Fibroblast of lung (primary cell): ENCODE measurements at places on chromosomes 13 and 19.

- DNase-seq: no peak
Observed at GRCh38 chr19:4083677-4084546, 17.2 kb upstream of the ZBTB7A start.

- no peak for DNase-seq
Observed at GRCh38 chr13:109761695-109762094, 24.7 kb downstream of the IRS2 start.

- peak; percentile 43 for DNase-seq
Observed at GRCh38 chr19:48997972-48998371, 4.3 kb downstream of the RUVBL2 start.

- DNase-seq: no peak
Observed at GRCh38 chr19:18317961-18318800, 4.7 kb downstream of the LSM4 start.

GRCh38 chr13:74056801-74057542 is 77.2 kb downstream of the KLF12 start:
- no peak for DNase-seq

- DNase-seq: no peak
Observed at GRCh38 chr13:112733661-112734379, 44.0 kb downstream of the ATP11A start.

DNA sequence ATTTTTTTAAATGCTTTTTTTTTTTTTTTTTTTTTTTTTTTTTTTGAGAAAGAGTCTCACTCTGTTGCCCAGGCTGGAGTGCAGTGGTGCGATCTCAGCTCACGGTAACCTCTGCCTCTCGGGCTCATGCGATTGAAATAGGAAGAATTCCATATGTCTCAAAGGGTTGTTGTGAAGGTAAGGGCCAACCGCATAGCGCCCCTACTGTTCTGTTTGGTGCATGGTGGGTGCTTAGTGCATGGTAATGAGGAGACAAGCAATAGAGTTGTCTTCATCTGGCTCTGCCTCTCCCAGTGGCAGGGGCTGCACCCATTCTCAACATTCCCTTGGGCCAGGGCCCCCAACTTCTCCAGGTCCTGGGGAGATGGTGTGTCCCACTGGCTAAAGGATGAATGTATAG is 68.7 kb downstream of the RASL11A start:
- peak; percentile 61 for DNase-seq

- DNase-seq: peak; percentile 35
Observed at GRCh38 chr19:55319785-55320184, 5.4 kb downstream of the TMEM150B start.

DNA sequence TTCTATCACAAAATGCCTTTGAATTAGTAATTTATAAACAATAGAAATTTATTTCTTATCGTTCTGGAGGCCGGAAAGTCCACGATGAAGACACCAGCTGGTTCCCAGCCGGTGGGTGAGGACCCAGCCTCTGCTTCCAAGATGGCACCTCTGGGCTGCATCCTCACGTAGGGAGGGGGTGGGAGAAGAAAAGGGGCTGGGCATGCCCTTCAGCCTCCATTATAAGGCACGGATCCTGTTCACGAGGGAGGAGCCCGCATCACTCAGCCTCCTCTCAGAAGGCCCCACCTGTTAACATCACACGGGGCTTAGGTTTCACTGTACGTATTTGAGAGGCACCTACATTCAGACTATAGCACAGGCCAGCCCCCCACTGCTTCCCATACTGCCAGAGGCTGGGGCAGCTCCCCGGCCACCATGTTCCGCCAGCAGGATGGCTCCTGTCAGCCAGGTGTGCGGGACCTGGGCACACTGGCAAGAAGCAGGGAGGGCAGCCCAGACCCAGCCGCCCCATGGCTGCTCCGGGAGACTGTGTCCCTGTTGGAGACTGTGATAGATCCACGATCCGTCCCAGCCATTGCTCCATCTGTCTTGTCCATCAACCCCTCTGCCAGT is 131.6 kb downstream of the SOX1 start:
- no peak for DNase-seq

DNA sequence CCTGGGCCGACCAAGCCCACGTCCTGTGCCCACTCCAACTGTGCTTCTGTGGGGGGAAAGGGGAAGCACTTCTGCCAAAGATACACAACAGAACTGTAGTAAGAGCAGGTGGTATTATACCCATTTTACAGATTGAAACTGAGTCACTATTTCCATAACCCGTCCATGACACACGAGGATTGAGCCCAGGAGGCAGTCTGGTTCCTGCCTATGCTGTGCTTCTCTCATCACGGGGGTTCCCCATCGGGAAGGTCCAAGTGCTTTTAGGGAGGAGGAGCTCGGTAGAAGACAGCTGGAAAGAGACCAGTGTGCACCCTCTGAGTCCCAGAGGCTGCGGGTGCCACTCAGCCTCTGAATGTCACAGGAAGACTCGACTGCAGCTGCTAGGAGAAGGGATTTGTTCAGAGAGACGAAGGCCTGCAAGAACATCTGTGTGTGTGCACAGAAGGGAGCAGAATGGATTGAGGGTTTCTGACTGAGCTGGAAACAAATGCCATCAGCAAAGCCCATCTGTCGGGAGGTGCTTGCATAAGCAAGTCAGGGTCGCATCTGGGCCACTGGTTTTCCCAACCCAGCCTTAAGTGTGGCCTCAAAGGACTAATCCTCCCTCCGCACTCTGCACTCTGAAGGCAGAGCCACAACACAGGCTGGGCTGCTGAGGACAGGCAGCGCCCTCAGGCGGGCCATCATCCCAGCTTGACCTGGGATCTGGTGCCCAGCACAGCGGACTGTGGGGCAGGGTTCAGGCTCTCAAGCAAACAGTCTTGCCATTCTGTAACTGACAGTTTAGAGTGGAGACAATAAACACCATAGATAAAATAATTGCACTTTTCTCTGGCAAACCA is 150.0 kb downstream of the DPF1 start:
- peak; percentile 43 for DNase-seq

GRCh38 chr19:7909471-7910067 is 5.1 kb upstream of the TGFBR3L start:
- no peak for DNase-seq

GRCh38 chr13:29935309-29935981 is 85.0 kb upstream of the UBL3 start:
- DNase-seq: no peak

- no peak for DNase-seq
Observed at GRCh38 chr19:55273978-55274707, 5.8 kb downstream of the HSPBP1 start.

- DNase-seq: peak; percentile 39
Observed at GRCh38 chr13:73717632-73718031, 416.6 kb downstream of the KLF12 start.

DNA sequence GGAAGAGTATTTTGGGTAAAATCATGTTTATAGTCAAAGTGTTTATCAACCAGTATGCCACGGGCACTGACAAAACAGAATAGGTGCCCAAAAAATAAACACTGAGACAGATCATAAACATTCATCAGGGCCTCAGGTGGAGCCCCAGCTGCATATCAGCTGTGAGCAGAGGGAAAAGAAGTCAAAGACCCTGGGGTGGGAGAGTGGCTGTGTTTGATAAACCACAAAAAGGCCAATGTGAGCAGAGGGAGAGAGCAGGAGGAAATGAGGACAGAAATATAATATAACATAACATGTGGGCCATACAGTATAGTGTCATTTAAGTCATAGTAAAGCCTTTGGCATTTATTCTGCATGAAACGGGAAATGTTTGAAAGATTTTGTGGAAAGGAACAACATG is 10.0 kb upstream of the EPSTI1 start:
- no peak for DNase-seq

- DNase-seq: no peak
Observed at GRCh38 chr13:29513002-29513980, 82.2 kb downstream of the SLC7A1 start.

DNA sequence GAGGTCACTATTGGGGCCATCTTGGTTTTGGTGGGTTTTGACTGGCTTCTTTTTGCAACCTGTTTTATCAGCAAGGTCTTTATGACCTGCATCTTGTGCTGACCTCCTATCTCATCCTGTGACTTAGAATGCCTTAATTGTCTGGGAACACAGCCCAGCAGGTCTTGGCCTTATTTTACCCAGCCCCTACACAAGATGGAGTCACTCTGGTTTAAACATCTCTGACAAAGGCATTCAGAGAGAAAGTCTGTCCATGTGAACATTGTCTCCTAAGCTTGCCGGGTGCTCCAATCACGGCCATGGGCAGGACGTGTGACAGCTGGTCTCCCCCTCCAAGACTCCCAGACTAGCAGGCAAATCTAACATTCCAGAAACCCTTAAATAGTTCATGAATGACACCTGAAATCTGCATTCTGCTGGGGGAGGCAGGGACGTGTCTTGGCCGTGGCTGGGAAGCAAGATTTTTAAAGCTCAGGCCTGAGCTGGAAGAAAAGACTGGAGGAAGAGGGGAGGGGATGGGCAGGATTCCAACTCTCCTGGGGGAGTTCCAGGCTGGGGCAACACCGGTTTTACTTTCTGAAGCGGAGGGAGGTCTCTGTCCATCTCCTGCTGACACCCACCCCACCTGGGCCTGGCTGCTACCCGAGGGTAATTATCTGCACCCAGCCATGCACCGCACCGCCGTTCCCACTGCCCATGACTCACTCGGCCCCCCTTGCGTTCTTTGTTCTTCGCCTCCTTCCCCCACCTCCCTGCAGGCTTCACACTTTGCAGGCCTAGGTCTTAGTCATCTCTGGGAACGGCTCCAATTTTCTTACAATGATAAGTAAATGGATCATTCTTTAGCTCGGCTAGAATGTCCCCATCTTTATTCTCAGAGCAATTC is 11.6 kb upstream of the OR1M1 start:
- peak; percentile 99 for DNase-seq

GRCh38 chr13:35703061-35703460 is 226.6 kb upstream of the MAB21L1 start:
- peak; percentile 28 for DNase-seq
